ENCODE measurements at places on chromosomes 13 and 19.

DNA sequence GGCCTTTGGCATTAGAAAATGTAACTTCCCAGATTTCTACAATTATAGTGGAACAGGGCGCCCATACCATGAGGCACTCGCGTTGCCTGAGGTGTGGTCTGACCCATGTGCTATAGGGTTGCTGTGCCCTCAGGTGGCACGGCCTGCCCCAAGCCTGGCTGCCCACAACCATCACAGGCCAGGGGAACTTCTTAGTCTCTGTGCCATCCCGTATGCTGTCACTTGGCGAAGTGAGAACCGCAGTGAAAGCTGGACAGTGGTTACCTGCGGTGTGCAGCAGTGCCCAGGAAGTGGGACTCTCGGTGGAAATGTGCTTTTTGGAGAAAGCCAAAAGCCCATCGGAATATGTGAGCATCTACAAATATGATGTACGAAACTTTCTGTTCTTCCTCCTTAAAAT lies 88.2 kb upstream of the GPR183 start:
- DNase-seq = no peak

GRCh38 chr13:102642475-102642874 lies 45.7 kb downstream of the TPP2 start:
- peak; percentile 29 for DNase-seq

GRCh38 chr13:102555914-102556553 lies 40.8 kb upstream of the TPP2 start:
- DNase-seq = peak; percentile 23

- DNase-seq = no peak
Observed at GRCh38 chr19:38389101-38389925, 816 bp downstream of the SPRED3 start.

DNA sequence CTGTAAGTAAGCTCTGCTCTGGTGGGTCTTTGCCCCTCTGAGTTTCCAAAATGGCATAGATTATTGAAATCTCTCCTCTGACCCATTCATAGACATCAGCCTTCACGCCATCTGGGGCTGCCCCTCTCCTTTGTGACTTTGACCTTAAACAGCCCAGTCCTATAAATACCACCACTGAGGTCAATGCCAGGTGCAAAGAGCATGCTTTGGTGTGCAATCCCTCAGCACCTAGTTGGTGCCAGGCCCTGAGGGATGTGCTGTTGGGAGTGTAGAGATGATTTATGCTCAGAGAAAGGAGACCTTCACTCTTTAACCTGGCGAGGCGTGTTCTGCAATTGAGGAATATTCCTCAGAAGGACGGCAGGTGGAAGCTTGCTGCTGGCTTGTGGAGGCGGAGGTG lies 121.7 kb upstream of the TSHZ3 start:
- no peak for DNase-seq

- no peak for DNase-seq
Observed at GRCh38 chr19:49366110-49366509, 2.4 kb downstream of the DKKL1 start.

DNA sequence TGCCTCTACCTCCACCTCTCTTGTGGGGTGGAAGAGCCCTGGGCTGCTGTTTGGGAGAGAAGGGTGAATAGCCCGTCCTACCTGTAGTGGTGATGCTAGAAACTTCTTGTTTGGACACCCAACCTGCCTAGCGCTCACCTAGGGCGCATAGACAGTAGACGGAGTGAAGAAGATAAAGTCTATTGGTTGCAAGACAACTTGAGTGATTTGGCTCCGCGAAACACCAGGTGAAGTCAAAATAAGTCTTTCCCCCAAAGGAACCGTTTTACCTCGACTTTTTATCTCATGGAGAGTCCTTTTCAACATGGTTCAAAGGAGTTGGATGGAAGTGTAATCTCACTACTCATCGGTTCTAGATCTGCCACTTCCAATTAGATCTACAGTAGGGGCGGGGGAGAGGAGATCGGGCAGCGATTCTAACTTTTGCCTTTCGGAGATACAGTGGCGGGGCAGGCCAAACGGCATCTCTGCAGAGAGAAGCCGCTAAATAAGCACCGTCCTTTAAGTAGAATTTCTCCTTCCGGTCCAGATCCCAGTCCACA lies 694 bp upstream of the ZIC5 start:
- no peak for DNase-seq

DNA sequence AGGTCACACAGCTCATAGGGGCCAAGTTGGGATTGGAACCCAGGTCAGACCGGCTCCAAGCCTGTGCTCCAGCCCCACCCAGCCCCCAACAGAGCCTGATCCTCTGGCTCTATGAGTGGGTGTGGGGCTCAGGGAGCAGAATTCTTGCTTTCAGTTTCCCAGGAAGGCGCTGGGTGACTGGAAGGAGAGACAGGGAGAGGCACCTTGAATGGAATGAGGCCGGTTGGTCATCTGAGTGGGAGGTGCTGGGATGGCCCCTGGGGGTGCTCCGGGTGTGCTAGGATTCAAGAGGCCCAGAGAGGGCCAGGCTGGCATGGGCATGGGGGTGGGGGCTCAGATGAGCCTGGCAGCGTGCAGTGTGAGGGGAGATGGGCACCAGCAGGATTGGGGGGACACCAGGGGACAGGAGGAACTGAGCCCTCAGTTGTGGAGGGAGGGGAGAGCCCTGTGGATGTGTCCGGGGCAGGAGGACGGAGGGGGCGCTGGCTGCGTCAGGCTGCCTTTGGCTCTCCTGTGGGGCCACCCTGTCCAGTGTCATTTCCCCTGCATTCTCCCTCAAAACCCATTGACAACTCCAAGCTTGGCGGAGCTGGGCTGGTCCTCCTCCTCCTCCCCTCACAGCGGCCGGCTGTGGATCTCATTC lies 31.2 kb upstream of the ANKRD10 start:
- no peak for DNase-seq

- DNase-seq = no peak
Observed at GRCh38 chr13:113491418-113491883, 940 bp upstream of the DCUN1D2 start.

DNA sequence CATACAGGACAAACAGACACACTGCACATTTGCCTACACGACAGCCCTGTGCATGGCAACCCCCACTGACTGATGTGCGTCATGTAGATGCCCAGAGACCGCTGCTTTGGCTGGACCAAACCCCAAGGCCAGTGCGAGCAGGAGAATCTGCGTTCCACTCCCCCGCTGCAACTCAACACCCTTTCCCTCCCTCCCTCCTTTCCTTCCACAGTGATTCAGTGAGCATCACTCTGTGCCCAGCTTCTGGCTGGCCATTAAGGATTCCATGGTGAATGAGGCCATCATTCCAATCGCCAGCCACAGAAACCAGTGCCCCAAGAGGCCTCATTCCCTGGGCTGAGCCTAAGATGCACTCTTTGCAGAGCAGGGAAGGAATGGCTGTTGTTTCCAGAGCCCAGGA lies 61.6 kb downstream of the GSX1 start:
- DNase-seq = no peak

DNA sequence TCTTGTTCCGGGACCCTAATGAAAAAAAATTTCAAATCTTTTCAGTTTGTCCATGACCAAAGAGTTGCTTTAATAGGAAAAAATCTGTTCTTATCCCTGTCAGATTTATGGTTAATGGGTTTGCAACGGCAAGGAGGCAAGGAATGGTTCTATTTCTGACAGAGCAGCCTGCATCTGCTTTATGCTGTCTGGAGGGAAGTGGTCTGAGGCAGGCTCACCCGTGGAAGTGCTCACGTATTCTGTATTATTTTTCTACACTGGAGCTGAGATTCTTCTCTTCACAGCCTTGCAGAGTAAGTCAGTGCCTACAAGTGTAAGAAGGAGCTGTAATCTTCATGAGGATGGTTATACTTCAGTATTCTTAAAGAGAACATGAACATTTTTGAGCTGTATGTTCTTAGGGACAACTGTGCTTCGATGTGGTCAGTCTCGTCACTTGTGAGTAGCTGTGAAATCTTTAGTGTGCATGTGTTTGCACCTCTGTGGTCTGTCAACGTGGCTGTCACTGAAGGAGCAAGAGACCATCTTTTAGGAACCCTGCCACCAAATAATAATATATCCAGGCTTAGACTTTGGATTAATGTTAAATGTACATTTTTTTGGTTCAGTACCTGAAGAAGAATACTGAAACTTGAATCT lies 114.3 kb downstream of the DNAJC3 start:
- DNase-seq = no peak

DNA sequence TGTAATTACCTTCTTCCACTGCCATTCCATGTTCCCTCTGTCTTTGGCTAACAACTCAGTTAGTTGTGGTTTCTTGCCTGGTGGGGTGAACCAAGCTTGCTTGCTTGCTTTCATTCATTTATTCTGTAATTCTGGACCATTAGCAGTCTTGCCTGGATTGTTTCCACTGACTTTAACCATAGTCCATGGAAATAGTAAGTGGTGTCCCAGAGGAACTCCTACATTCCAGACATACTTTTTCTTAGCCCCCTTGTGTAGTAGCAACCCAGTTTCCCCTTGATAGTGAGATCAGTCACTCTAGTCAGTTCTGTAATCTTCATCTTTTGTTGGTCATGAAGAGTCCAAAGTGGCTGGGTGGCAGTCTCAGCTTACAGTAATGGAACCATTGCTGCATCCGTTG lies 23.2 kb downstream of the PDS5B start:
- DNase-seq = no peak

DNA sequence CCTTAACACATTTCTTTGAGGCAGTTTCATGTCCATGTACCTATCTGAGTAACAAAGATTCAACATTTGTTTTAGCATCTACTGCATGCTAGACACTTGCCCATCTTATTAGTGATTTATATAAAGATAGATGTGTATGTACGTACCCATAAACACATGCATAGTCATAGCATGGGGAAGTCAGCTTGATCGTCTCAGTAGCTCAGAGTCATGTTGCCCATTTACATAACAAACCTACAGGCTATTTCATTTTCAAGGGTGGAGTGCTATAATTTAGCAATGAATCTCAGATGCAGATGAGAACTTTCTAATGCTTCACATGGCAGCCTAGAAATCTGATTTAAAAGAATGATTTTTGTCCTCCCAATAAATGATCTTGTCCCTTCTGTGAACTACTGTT lies 23.5 kb downstream of the FLT1 start:
- no peak for DNase-seq

GRCh38 chr19:39154629-39155100 lies 29.1 kb downstream of the PAK4 start:
- no peak for DNase-seq

- DNase-seq = no peak
Observed at GRCh38 chr19:1608359-1609102, 3.3 kb upstream of the UQCR11 start.

DNA sequence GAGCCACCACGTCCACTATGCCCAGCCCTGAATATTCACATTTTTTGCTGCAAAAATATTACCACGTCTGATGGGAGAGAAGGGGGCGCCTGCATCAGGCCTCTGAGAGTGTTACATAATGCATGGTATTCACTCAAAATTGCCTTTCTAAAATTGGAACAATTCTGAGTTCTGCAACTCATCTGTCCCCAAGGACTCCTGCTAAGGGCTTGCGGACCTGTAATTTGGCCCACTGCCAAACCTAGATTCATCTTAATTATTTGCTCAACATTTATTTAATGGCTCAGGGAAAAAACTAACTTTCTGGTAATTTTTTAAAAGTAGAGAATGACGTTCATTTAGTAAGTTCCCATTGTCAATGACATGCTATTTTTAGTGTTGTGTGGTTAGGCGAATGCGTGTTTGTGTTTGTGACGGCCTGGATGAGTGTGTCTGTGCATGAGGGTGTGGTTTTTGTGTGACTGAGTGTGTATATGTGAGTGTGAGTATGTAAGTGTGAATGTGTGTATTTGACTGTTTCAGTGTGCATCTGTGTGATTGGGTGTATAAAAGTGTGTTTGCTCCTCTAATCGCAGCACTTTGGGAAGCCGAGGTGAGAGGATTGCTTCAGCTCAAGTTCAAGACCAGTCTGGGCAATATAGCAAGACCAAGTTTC lies 8.8 kb downstream of the INAFM1 start:
- no peak for DNase-seq

GRCh38 chr13:46315491-46316075 lies 71.5 kb downstream of the RUBCNL start:
- DNase-seq = no peak

- no peak for DNase-seq
Observed at GRCh38 chr19:41403181-41403970, 5.8 kb downstream of the BCKDHA start.

GRCh38 chr19:1248786-1249297 lies 459 bp downstream of the MIDN start:
- DNase-seq = peak; percentile 61

- DNase-seq = no peak
Observed at GRCh38 chr13:77430377-77430951, 103.6 kb upstream of the MYCBP2 start.

- no peak for DNase-seq
Observed at GRCh38 chr19:7677669-7678311, 900 bp downstream of the MCEMP1 start.

DNA sequence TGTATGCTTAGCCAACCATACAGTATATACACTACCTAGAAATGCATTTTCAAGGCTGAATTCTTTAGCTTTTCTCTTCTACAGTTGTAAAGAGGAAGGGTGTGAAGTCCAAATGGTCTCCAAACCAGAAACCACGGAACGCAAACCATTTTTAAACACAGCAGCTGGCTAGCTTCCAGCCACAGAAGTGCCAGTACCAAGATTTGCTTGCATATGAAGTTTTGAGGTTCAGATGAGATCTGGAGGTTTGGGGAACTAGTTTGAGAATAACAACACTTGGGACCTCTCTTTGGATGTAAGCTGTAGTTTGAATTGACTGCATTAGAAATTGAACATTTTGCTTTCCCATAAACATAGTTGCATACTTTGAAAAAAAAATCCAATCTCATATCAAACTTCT lies 1243.5 kb downstream of the EFNB2 start:
- no peak for DNase-seq

DNA sequence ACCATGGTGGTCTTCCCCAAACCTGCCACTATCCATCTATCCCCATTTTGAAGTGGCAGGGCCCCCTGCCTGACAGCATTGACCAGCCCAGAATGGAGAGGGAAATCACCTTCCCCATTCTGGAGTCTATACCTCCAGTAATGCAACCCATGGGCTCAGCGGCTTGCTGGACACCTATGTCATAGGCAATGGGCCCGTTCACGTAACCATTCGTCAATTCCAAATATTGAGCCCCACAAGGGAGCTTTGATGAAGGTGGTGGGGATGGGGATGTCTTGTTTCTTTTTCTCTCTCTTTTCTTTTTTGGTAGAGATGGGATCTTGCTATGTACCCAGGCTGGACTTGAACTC lies 63.1 kb downstream of the AP1M1 start:
- no peak for DNase-seq

DNA sequence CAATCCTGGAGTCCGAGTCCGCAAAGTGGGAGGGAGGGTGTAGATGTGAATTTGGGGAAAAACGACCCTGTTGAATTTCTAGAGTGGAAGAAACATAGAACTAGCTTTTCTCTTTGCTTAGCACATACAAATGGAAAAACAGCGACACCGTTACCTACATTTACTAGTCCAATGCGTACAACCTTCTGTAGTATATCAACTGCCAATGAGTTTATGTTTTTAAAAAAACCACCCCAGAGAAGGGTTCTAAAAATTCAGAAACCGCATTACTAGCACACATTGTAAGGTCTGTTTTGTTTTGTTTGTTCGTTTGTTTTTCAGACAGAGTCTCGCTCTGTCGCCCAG lies 332 bp upstream of the SUPT20H start:
- DNase-seq = no peak

Measured in NCI-H446 treated with DMSO at 0.1 percent for 48 hours (cell line).